ENCODE measurements at places on chromosomes 7 and 10.
A peak's percentile ranks its signal among the peaks of the same experiment; 100 is the strongest.

- peak; percentile 28 for DNase-seq
Measured at GRCh38 chr7:15557186-15557585, 4.6 kb downstream of the AGMO start.

- no peak for DNase-seq
Measured at GRCh38 chr10:42996588-42996987, 80.3 kb upstream of the RET start.

- DNase-seq, result no peak
Measured at GRCh38 chr7:77434570-77435275, 18.6 kb upstream of the GSAP start.

GRCh38 chr7:76048668-76048988, 722 bp downstream of the MDH2 start:
- no peak for DNase-seq

DNA sequence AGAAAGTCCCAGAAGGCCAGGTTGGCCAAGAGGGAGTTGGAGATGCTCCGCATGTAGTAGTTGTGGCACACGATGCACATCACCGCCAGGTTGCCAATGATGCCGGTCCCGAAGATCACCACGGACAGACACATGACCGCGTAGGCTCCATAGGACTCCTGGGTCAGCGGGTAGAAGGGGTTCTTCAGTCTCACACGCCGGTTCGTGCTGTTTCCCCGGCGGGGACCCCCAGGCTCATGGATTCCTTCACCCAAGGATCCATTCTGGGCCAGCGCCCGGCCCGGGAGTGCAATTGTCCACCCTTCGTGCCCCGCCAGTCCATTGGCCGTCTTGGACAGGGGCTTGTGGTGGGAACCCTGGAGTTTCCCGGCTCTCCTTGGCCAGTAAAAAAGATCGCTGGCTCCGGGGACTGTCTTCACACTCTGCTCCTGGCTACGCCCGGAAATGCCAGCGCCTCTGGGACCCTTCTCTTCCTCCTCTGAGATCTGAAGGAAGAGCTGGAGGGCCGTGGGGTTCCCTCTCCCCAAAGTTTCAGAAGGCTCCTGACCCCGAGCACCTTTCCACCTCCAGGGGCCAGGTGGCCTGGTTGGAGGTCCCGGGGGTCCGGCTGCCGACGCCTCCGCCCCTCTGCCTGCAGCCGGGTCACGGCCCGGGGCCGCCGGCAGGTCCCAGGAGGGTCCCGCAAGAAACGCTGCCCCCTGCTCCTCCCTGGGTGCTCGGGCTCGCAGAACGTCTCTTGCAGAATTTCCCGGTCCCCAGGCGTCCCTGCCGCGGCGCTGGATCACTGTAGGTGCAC, 1.3 kb downstream of the GPR37 start:
- DNase-seq, result no peak

GRCh38 chr7:153415632-153416031, 636.6 kb upstream of the DPP6 start:
- no peak for DNase-seq

- DNase-seq, result no peak
Measured at GRCh38 chr10:79211616-79212015, 135.7 kb upstream of the PPIF start.

GRCh38 chr10:105986912-105987635, 1177.4 kb downstream of the SORCS1 start:
- no peak for DNase-seq

- DNase-seq, result no peak
Measured at GRCh38 chr10:84077768-84078167, 61.5 kb upstream of the GHITM start.

DNA sequence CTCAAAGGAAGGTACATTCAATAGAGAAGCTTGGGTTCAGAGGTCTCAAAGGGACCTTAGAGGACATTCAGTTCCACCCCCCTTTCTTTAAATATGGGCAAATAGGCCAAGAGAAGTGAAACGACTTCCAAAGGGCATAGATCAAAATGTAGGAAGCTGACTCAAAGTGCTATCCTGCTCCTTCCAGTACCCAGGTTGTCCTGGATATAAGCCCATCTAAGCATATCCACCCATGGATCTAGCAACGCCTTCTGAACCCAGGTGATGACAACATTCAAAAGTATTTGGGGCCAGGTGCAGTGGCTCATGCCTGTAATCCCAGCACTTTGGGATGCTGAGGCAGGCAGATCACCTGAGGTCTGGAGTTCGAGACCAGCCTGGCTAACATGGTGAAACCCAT, 5.3 kb downstream of the ATXN7L1 start:
- DNase-seq, result no peak

DNA sequence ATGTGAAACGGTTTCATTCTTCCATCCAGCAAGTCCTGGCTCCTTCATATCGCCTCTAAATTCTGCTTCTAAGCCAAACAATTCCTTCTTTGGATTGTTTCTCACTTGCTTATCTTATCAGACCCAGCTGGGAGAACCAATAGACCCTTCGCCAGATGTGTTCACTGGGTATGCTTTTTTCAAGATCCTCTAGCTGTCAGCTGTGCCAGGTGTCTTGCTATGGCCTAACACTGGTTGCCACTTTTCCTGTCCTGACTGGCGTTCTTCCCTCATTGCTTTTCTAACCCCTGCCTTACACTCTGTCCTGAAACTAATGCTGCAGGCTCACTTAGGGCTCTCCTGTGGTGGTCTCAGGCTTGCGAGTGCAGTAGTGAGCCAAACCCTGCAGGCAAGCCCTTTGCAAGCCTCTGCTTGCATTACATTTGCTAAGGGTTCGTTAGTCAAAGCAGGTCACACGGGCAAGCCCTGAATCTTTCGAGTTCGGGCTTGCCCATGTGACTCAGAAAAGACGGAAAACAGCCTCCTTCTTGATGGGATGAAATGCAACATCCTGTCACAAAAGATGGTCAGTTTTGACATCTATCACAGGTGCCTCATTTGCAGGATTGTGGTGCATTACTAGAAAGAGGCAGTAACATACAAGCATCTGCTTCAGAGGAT, 92.8 kb downstream of the VWC2 start:
- DNase-seq, result no peak

- DNase-seq, result no peak
Measured at GRCh38 chr7:107446988-107447387, 22.9 kb upstream of the GPR22 start.

- DNase-seq, result peak; percentile 79
Measured at GRCh38 chr7:108358553-108358952, 97.7 kb downstream of the NRCAM start.

DNA sequence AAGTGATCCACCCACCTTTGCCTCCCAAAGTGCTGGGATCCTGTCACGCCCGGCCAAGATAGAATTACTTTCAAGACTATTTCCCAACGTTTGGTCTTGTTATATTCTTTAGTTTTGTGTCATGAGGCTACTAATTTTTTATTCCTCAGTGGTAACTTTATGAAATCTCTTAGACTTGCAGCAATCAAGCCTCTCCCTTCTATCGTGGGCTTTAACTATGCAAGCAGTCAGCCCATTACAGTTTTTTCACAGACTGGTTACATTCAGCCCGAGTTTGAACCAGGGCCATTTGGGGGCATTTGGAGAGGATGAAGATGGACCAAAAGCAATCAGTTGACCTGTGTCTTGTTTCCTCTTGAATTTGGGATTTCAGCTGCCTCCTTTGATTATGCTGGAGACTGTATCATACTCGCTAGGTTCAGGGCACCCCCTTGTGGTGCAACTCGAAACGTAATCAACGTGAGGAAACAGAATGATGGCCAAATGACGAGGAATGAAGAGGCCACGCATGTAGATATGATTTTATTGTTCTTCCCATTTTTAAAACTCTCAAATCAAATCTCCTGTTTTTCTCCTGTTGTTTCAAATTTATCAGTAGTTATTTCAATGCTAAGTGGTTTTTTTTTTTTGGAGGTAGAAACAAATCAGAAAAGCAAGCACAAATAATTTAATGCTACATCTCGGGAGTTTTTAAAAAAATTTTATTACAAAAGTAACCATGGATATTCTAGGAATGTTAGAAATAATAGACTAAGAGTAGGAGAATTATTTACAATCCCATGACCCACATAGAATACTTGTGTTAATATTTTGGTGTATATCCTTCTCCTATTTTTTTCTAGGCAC, 151.6 kb downstream of the KIAA1217 start:
- DNase-seq, result no peak

- DNase-seq, result no peak
Measured at GRCh38 chr7:70529914-70530585, 601.9 kb upstream of the GALNT17 start.

- DNase-seq, result no peak
Measured at GRCh38 chr10:50373821-50374501, 122.6 kb upstream of the ASAH2 start.

- no peak for DNase-seq
Measured at GRCh38 chr10:89414879-89415821, 782 bp downstream of the IFIT5 start.

DNA sequence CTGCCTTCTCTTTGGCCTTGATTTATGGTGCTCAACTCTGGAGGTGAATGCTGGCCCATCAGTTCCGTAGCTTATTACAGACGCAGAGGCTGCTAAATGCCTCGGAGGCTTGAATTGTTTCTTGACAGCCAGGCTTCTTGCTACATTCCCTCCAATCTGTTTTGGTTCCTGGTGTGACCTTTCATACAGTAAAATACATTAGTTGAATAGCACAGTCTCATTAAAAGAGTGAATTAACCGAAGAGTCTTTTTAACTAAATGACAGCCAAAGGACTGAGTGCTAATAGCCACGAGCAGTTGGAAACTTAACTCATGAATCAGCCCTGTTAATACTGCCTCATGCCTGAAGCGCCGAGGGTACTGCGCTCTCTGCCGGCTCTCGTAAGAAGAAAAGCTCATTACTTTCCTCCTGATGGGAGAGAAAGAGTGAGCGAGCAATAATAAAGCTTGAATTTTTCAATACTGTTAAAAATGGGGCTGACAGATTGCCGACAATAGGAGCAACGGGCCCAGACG, 236.4 kb upstream of the GPR26 start:
- DNase-seq, result no peak

- no peak for DNase-seq
Measured at GRCh38 chr10:110893559-110894179, 21.9 kb downstream of the PDCD4 start.

GRCh38 chr10:24866604-24867583, 85.5 kb downstream of the PRTFDC1 start:
- DNase-seq, result no peak

DNA sequence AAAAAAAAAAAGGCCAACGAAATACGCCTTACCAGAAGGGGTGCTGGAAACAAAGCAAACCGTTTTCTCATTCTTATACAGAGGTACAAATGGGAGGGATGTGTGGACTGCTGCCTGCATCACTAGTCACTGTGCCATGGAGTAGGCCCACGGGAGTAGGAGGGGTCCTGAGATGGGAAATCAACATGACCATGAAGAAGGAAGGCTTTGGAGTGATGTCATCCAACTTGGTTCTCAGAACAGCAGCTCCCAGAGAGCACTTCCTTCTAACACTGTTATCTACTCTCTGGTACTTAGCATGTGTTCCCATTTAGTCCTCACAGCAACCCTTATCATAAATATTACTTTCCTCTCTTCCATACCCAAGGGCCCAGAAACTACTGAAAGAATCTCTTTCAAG, 60.0 kb upstream of the LRGUK start:
- DNase-seq, result no peak

DNA sequence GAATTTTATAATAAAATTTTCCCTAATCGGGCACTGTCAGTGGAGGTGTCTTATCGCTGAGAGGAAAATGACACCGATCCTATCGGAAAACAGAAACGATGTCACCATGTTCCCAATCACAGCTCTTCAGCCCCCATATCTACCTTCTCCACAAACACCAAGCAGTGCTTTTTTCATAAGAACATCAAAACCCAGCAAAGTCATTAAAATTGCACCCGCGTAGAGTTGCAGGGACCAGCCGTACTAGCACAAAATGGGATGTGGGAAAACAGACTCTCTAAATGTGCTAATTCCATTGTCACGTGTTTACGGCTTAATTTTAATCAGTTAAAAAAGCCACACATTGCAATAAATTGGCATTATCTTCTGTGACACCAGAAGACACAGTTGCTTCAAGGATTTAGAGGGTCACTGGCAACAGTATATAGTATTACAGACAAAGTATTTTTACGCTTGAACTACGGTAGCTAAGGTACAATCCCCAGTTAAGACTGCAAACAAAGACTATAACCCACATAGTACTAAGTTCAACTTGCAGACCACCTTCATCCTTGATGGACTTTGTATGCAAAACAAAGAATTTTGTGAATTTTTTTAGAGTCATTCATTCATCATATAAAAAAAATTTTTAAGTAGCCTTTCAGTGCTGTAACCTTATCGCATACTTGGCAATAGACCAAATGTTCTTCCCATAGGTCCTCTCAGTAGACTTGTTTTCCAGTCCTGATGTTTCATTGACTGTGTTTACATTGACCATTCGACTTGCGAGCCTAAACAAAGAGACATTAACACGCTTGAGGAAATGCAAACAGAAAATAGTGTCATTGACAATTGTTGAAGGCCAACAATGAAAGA, 116.0 kb downstream of the VTI1A start:
- DNase-seq, result peak; percentile 17

GRCh38 chr10:101920546-101920945, 76.9 kb upstream of the KCNIP2 start:
- DNase-seq, result no peak

- DNase-seq, result no peak
Measured at GRCh38 chr10:29681676-29682448, 47.1 kb upstream of the SVIL start.

- no peak for DNase-seq
Measured at GRCh38 chr7:120709972-120710320, 148.0 kb downstream of the TSPAN12 start.

DNA sequence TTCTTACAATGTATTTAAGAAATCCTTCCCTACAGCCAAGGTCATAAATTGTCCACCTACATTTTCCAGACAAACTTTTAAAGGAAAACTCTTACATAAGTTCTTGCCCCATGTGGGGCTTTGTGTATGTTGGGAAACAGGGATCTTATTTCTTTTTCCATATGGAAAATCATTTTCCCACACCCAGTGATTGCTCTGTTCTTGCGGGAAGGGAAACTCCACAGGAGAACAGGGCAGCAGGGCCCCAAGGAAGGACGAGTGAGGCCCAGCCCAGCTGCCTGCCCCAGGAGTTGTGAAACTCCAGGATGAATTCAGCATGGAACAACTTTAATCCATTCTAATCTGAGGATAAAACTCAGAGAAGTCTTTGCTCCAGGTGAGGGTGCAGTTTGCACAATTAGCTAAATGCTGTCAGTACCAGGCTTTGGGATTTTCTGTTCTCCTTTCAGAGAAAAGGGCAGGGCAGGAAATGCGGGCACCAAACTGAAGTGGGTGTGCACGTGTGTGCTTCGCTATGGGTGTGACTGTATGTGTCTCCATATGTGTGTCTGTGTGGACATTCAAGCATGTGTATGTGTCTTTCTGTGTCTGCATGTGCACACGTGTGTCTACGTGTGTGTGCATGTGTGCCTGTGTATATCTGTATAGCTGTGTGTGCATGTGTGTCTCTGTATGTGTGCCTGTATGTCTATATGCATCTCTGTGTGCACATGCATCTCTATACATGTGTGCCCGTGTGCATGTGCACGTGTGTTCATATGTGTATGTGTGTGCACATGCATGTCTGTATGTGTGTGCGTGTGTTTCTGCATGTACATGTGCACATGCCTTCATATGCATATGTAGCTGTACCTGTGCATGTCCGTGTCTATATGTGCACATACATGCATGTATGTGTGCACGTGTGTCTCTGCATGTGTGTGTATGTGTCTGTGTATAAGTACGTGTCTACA, 102.0 kb upstream of the FAM20C start:
- DNase-seq, result no peak

GRCh38 chr10:108169846-108170245, 1005.3 kb upstream of the SORCS1 start:
- no peak for DNase-seq

- no peak for DNase-seq
Measured at GRCh38 chr10:68402276-68402675, 4.8 kb downstream of the RUFY2 start.

All from NCI-H1092 (cell line).